ENCODE measurements at places on chromosomes 13 and 19. TPM values are rescaled to one million over a fixed set of nuclear protein-coding genes. Genes with fewer than 3 reads are reported as not detected.
A peak's percentile ranks its signal among the peaks of the same experiment; 100 is the strongest.

- DNase-seq, result peak; percentile 66
Measured at GRCh38 chr19:44803442-44804428, 5.2 kb upstream of the BCAM start.

- DNase-seq, result no peak
Measured at GRCh38 chr13:111966933-111967332, 100.0 kb upstream of the SOX1 start.

DNA sequence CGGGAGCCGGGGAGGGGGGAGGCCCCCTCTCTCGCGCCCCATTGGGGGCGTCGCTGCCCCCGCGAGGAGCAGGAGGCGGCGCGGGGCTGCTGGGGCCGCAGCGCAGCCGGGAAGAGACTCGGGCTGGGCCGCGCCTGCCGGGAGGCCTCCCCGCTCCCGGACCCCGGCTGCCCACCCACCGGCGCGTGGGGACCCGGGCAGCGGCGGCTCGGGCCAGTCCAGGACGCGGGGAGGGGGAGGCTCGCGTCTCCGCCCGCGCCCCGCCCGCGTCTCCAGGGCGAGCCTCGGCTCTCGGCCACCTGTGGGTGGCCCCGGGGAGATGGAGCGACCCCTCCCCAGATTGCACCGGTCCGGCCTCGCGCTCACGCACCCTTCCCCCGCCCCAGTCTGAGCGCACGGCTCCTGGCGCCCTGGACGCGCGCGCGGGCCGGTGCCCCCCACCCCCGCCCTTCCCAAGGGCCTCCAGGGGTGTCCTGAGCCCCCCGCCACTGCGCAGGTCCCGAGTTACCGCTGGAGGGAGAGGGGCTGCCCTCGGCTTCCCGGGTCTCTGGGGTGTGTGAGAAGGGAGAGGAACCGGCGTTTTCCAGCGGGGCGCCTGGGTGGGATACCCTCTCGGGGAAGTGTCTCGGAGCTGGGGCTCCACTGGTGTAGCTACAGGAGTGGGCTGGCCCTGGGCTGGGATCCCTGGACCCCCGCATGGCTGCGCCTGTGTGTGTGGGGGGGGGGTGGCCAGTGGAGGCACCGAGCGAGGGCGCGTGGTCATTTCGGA is 645 bp downstream of the PALM start:
- no peak for DNase-seq

ZNF428 gene
- total RNA-seq, result 28.2 TPM

ZNF723 gene
- total RNA-seq, result not detected

PTH2 gene
- total RNA-seq, result not detected

- DNase-seq, result no peak
Measured at GRCh38 chr13:99516153-99516929, 15.1 kb downstream of the TM9SF2 start.

GRCh38 chr19:5345895-5346386 is 5.3 kb upstream of the PTPRS start:
- DNase-seq, result no peak

- DNase-seq, result no peak
Measured at GRCh38 chr19:50039968-50040367, 14.2 kb downstream of the ZNF473 start.

DNA sequence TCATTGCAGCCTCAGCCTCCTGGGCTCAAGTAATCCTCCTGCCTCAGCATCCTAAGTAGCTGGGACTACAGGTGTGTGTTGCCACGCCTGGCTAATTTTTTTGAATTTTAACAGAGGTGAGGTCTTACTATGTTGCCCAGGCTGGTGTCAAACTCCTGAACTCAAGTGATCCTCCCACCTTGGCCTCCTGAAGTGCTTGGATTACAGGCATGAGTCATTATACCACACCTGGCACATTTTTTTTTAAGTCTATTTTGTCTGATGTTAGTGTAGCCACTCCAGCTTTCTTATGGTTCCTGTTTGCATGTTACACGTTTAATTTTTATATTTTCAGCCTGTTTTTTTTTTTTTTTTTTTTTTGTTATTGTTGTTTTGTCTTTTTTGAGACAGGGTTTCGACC is 24.8 kb downstream of the KDM4B start:
- DNase-seq, result no peak

DNA sequence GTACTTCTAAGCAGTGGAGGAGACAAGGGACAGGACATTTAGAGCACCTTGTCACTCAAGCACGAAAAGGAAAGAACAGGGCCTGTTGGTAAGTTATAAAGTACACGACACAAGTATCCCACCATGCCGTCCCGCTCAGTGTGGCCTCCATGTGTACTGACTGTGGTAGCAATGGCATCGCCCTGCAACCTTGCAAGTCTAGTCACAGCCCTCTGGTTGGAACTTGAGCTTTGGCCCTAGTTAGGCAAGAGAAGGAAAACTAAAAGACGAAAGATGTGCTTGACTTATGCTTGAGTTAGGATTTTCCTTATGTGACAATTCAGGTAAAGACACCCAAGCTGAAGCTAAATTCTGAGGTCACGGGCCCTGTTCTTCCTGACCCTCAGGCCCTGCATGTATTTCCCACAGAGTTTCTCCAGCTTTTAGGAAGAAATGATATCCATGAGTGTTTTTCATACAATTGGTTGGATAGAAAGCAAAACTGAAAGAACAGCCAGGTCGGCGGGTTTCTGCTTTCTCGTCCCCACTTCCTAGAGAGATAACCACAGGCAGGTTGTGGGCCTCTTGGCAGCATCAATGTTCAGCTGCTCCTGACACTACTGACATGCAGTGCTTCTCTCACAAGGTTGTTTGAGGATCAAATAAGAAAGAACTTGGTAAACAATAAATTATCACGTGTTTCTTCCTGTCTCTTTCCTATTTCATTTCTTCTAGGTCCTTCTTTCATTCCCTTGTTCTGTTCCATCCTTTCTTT is 216.2 kb downstream of the IRS2 start:
- no peak for DNase-seq

- DNase-seq, result no peak
Measured at GRCh38 chr19:41940731-41941409, 12.6 kb upstream of the ERFL start.

- no peak for DNase-seq
Measured at GRCh38 chr13:35699825-35700510, 223.5 kb upstream of the MAB21L1 start.

- DNase-seq, result no peak
Measured at GRCh38 chr13:98443329-98443728, 133.6 kb downstream of the STK24 start.

- DNase-seq, result no peak
Measured at GRCh38 chr19:19214159-19214490, 2.4 kb downstream of the NCAN start.

- DNase-seq, result no peak
Measured at GRCh38 chr19:33665776-33666595, 44.2 kb downstream of the CHST8 start.

ZNF69 gene
- total RNA-seq, result 20.0 TPM

- DNase-seq, result no peak
Measured at GRCh38 chr13:81001828-81002385, 661.0 kb upstream of the SPRY2 start.

DNA sequence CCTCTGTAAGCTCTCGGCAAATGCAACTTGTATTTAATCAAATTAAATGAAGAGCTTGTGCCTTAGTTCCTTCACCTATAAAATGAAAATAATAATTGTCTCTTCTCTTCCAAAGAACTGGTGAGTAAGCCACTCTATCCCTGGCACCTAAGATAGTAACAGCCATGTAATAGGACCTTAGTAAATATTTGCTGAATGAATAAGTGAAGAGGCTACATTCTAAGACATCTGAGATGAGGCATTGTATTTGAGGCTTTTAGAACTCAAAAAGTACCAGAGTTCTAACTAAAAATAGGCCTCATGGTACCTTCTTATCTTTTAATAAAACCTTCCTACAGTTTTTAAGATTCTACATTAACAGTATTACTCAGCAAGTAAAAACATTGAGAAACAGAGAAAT is 17.3 kb upstream of the DCLK1 start:
- no peak for DNase-seq

GRCh38 chr13:46340011-46340410 is 47.0 kb downstream of the RUBCNL start:
- no peak for DNase-seq

BST2 gene
- 131 TPM for total RNA-seq

LYPD5 gene
- 6.2 TPM for total RNA-seq

DNA sequence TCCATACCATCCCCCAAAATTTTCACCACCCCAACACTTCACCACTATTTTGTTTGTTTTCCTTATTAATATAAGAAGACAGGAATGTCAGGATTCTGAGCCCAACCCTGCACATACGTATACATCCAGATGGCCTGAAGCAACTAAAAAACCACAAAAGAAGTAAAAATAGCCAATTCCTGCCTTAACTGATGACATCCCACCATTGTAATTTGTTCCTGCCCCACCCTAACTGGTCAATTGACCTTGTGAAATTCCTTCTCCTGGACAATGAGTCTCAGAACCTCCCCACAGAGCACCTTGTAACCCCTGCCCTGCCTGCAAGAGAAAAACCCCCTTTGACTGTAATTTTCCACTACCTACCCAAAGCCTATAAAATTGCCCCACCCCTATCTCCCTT is 132.5 kb downstream of the ZNF675 start:
- DNase-seq, result no peak

DNA sequence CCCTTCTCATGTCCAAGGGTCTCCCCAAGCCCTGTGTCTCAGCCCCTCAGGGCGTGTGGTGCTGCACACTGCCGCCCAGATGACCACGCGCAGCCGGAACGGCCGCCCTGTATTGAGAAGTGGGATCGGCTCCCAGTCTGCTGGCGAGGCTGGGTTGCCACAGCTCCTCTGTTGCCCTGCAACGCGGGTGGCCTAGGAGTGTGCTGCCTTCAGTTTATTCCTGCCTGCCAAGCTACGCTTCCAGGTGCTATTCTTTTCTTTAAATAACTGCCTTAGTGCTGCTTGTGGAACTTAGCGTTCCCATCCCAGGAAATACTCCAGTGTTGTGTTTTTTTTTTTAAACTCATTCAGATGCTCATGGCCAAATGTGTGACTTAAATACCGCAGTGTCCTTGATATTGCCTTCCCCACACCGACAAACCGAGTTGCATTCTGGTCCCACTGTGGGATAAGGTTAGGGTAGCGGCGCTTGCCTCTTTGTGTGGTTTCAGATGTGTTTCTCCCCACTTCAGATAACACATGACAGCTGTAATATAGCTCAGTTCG is 16.6 kb downstream of the ACTN4 start:
- DNase-seq, result peak; percentile 81

DNA sequence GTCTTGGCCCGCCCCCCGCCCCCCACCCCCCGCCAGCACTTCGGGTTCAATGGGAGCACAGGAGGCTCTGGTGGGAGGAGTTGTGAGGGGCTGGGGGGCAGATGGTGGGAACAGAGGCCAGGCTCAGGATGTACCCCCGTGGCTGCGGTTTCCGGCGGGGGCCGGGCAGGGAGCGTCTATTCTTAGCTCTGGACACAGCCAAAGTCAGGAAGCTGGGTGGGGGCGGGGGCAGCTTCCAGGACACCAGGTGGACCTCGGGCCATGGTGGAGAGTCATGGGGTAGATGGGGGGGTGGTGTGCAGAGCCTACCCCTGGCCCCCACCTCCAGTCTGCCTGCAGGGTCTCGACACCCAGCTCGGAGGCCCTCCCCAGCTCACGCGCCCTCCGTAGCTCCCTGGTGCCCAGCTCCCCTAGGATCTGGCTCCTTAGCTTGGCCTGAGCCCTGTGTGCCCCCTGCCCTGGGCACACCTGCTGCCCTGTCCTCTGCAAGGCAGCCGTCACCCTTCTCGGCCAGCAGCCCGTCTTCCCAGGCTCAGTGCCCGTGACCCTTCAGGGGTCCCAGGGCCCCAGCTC is 2.2 kb upstream of the TBXA2R start:
- no peak for DNase-seq

GRCh38 chr19:11408591-11408990 is 10.5 kb downstream of the RGL3 start:
- DNase-seq, result no peak

DNA sequence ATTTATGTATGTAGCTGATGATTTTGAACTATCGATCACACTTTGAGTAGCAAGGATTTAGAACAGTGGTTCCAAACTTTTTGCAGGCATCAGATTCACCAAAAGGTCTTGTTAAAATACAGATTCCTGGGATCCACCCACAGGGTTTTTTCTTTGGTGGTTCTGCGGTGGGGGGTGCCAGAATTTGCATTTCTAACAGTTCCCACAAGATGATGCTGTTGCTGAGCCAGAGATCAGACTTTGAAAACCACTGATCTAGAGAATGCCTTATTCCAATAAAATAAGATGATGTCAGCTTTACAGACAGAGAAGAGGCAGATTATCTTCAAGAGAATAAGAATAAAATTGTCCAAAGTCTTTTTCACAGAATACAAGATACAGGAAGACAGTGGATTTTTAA is 80.9 kb upstream of the SHISA2 start:
- DNase-seq, result no peak

PNMA8A gene
- 8.8 TPM for total RNA-seq

GRCh38 chr19:5204212-5204611 is 136.4 kb downstream of the PTPRS start:
- no peak for DNase-seq

- DNase-seq, result no peak
Measured at GRCh38 chr13:32115066-32115465, 83.5 kb downstream of the FRY start.

DNA sequence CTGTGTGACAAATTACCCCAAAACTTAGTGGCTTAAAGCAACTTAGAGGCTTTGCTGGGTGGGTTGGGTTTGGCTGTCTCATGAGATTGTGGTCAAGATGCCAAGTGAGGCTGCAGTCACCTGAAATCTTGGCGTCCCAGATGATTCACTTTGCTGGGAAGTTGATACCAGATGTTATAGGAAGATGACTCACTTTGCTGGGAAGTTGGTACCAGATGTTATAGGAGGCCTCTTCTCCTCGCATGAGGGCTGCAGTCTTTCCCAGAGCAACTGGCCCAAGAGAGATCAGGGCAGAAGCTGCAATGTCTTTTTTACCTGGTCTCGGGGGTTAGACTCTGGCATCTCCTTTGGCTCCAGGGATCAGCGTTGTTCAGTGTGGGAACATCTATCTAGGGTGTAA is 16.8 kb downstream of the TEX29 start:
- no peak for DNase-seq

GRCh38 chr13:49814551-49815270 is 22.2 kb upstream of the KPNA3 start:
- DNase-seq, result no peak

CHST8 gene
- total RNA-seq, result 1.6 TPM

DNA sequence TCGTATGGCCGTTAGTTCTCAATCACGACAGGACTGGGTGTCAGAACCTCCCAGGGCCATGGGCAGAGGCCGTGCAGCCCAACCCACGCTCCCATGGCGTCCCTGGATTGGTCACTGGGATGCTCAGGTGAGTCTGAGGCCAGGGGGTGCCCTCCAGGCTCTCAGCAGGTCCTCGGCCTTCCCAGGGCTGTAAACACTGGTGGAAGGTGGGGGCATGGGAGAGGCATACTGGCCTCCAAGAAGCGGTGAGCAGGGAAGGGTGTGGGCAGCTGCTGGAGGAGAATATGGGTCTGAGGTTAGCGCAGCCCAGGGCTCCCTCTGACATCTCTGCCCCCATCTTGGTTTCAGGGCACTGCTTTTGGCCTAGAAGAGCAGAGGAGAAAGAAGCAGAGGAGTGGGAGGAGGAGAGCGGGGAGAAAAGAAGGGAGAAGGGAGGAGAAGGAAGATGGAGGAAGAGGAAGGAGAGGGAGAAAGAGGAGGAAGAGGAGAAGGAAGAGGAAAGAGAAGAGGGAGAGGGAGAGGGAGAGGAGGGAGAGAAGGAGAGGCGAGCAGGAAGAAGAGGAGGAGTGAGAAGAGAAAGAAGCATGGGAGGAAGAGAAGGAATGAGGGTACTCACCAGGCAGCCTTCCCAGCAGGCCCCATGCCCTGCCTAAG is 62.3 kb downstream of the CEBPG start:
- no peak for DNase-seq
